Bronchial epithelial cell (primary cell): ENCODE measurements at places on chromosomes 2 and 18.

- DNase-seq = peak; percentile 85
Observed at GRCh38 chr2:218387369-218388194, 5.5 kb downstream of the SLC11A1 start.

GRCh38 chr18:44828080-44828479 lies 147.4 kb downstream of the SETBP1 start:
- peak; percentile 42 for DNase-seq

GRCh38 chr2:42195559-42195958 lies 26.4 kb downstream of the EML4 start:
- peak; percentile 87 for DNase-seq

DNA sequence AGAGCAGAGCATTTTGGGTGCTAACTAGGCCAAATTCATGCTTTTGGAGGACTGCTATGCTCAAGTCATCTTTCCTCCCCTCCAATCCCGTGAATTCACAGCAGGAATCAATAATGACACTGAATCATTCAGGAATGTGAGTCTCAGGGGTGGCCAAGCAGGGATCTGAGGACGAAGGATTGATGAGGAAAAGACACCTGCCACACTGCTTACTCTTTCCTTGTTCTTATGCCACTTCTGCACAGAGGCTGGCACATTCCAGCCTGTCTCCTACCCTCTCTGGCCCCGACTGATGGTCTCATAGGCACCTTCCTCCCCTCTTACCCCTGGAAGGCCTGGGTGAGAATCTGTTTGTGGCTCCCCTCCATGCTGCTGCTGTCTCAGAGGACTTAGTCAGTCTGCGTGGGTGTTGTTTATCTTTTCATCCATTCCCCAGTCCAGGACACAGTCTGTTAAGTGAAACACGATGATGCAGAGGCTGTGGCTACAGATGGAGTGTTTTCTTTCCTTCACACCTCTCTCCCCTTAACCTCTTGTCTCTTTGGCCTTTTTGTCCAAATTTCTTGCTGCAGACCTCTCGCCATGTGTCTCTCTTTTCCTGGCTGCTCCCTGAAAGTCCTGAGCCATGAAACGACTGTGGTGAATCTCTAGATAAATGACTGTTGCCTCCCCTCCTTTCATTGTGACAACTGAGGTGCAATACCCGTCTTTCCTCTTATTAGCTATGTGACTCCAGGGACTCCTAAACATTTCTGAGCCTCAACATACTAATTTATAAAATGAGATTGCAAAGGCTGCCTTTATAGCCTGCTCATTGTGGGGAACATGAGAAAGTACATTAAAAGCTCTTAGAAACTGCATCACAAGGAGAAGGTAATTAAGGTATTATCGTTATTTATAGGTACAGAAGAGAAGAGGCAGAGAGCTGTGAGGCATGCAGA lies 86.9 kb downstream of the RDH14 start:
- peak; percentile 68 for DNase-seq

DNA sequence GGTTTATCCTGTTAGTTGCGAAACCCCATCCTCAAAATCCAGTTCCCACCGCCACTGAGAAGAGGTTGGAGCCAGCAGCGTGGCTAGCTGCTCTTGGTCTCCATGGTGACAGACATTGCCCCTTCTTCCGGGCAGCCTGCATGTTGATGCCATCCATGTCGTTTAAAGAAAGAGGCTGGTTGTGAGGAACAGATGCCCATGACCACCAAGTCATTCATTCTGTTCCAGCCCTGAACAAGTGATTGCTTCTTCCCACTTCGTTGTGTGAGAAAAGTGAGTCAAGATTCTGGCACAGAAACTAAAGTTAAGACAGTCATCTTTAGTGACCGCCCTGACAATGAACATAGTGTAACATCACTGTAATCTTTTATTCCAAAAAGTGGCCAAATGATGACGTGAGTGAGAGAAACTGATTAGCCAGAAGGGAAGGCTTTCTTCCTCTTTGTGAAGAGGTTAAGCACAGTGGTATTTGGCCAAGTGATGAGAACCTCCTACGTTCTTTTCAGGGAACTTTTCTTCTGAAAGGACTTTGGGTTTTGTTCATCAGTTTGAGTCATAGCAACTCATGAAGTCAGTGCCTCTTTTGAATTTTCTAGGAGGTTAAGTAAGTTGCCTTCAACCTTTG lies 272.5 kb downstream of the GALR1 start:
- DNase-seq = no peak

GRCh38 chr2:113083296-113083695 lies 15.5 kb downstream of the IL1F10 start:
- no peak for DNase-seq

DNA sequence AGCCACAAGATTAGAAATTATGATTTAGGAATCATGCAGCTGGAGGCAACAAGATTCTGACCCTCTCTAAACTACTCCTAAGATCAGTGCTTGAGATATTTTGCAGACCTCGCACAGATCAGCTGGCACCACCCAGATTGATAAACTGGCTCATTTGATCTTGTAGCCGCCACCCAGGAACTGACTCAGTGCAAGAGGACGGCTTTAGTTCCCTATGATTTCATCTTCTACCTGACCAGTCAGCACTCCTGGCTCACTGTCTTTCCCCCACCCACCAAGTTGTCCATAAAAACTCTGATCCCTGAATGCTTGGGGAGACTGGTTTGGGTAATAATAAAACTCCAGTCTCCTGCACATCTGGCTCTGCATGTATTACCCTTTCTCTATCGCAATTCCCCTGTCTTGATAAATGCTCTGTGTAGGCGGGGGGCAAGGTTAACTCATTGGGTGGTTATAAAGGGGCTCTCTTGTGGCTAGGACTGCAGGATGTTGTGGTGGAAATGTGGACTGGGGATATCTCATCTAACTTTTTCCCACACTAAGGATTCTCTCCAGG lies 96.1 kb downstream of the ARL6IP6 start:
- peak; percentile 66 for DNase-seq

DNA sequence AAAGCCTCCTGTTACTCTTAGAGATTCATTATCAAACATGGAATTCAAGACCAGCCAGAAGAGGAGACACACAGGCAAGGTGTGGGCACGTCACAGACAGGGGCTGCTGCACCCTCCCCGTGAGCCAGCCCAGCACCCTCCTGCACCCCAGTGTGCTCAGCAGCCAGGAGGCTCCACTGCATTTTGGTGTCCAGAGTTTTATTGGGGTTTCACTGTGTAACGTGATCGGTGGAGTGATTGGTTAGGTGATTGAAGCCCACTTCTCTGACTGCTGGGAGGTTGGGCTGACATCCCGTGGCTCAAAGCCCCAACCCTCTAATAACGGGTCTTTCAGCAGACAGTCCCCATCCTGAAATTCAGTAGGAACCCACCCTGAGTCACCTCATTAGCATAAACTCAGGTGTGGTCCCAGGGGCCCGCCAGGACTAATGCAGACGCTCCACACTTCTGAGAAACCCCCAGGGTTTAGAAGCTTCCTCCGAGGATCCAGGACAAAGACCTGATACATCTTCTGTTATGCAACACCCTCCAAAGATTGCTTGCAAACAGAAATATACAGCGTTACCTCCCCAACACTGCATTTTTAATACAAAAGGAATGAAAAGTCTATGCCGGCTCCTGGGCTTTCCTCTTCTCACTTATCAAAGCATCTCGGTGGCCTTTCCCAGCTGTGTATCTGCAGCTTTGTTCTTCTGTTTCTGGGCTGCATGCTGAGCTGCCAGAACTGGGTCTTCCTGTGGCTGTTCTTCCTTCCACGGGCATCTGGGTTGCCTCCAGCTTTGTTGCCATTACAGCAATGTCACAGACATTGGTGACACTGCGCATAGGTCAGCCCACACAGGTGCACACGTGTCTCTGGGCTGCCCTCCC lies 43.7 kb upstream of the SNED1 start:
- no peak for DNase-seq

DNA sequence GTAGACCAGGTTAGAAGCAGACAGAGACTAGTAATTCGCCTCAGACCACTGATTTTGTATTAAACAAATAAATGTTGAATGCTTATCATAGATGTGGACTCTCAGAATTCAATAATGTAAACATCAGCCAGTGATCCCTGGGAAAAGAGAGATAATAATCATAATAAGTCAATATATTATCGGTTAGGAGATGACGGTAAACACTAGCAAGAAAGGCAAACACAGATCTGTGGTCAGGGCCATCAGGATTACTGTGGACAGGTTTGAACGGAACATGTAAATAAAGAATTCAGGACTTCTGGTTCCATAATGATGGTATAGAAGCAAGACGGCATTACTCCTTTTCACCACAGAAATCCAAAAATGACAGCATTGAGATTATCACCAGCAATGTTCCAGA lies 861.6 kb downstream of the CBLN2 start:
- no peak for DNase-seq

DNA sequence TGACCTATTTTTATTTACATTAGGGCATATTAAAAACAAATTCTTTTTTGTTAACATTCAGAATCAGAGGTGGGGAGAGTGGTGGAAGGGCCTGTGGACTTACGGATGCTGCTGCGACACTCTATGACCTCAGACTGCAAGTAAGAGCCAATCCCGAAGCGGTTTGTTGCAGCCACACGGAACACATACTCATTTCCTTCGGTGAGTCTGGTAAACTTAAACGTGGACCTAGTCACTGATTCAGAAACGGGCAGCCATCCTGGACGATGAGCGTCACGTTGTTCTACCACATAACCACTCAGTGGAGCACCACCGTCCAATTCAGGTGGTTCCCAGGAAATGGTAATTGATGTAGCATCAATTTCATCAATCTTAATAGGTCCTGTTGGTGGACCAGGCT lies 61.9 kb downstream of the PLEKHA3 start:
- no peak for DNase-seq

DNA sequence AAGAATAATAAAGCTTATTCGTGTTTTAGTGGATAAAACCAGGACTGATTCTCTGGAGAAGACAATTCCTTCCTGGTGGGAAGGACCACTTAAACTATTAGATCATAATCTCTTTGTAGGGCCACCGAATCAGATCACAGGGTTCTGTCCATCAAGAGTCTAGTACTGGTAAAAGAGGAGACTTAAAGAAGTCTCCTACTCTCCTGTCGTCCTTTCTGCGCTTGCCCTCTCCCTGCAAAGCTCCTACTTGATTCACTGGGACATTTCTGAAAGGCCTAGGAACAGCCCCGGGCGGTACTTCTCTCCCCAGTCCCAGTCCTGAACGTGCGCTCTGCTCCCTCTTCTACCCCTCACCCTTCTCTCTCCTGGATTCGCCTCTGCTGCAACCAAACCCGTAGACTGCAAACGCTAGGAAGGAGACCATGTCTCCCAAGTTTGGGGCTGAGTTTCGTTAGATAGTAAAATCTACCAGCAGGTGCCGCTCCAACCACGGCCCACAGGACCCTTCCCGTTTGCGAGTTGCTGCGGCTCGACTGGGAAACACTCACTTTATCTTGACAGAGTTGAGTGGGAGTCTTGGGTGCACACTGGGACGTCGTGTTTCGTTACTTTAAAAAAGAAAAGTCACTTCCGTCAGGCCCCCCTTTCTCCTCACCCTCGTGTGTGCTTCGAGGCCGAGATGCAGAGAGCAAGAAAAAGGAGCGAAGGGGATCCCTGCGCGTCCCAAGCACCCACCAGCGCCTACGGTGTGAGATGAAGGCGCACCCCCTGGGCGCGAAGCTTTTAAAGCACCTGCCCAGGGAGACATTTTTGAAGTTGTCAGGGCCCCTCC lies 923 bp downstream of the FIGLA start:
- peak; percentile 48 for DNase-seq

DNA sequence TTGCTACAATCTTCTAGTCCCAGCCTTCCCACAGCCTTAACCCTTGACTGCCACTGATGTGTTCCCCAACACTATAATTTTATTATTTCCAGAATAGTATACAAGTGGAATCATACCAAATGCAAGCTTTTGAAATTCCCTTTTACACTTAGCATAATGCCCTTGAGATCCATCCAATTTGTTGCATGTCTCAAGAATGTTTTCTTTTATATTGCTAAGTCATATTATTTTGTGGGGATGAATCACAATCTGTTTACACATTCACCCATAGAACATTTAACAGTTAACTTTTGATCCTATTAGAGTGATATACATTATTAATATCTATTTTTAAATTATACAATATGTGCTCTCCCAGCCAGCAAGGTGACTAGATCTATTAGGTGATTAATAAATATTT lies 74.3 kb upstream of the KYNU start:
- no peak for DNase-seq

DNA sequence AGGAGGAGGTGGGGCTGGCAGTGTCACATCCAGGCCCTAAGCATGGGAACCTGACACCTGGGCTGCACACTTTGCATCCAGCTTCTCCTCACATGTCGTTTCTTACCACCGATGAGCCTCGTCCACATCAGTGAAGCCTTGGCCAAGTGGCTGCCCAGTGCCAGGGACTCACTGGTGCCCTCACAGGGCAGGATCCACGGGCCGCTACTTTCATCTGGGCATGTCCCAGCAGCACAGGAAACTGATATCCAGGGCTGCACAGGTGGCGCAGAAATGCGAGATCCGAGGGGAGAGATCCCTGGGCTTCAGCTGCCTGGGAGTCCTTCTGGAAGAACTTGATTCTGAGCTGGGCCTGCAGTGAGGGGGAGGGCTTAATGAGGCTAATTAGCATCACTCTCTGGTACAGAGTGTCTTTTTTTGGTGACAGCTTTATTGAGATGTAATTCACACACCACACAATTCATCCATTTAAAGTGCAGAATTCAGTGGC lies 291.6 kb upstream of the HDAC4 start:
- no peak for DNase-seq

- DNase-seq = no peak
Observed at GRCh38 chr2:34373586-34374233, 774.6 kb upstream of the FAM98A start.

DNA sequence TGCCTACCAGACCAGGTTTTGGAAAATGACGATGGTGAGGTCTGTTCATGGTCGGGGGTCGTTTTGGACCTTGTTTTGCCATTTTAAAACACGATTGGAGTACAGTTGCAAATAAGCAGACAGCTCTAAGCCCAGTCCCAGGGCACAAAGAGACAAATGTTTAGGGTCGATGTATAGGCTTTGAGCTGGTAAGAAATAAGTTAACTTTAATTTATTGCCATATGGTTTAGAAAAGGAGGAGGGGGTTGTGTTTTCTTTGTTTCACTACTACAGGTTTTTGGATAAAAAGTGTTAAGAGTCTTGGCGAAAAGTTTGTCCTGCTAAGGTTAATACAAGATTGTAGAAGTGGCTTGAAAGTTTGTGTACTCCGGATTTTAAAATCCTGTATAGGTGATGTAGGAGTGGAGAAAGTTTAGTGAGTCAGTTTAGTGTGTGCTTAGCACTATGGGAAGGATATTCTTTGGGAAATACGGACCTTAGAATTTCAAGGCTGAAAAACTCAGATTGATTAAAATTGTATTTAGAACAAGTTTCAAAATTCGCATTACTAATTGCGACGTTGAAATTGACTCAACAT lies 1.3 kb downstream of the KCMF1 start:
- DNase-seq = peak; percentile 48

- DNase-seq = no peak
Observed at GRCh38 chr2:231935207-231935524, 9.0 kb upstream of the NPPC start.

- peak; percentile 67 for DNase-seq
Observed at GRCh38 chr2:152497481-152498052, 162.6 kb downstream of the FMNL2 start.

- DNase-seq = no peak
Observed at GRCh38 chr2:224976629-224977525, 65.4 kb downstream of the DOCK10 start.

GRCh38 chr2:214011676-214012075 lies 399.2 kb upstream of the VWC2L start:
- no peak for DNase-seq

- no peak for DNase-seq
Observed at GRCh38 chr2:42879121-42879705, 86.8 kb upstream of the HAAO start.

- peak; percentile 96 for DNase-seq
Observed at GRCh38 chr18:3604498-3605408, 154.8 kb downstream of the TGIF1 start.

- DNase-seq = no peak
Observed at GRCh38 chr2:71935262-71935848, 212.3 kb downstream of the CYP26B1 start.
